Stimulated activated CD8-positive, alpha-beta memory T cell treated with anti-CD3 and anti-CD28 coated beads, Interleukin-2, amount 100 ng/mL, for 1 hour (primary cell): ENCODE measurements at places on chromosomes 6 and 20.

- DNase-seq = no peak
Measured at GRCh38 chr6:34359418-34360158, 32.9 kb downstream of the NUDT3 start.

DNA sequence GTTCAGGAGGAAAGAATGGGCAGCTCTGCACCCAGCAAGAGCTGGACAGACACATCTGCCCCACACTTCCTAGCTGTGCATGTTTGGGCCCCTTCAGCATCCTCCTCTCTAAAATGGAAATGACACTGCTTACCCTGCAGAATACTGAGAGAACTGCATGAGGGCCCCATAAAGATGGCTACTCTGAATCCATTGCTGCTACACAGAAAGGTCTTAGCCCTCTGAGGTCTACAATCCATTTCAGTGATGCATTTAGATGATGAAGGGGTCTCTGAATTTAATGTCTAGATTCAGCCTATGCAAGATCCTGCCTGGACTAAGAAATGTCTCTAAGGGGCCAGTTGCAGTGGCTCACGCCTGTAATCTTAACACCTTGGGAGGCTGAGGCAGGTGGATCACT, 11.3 kb downstream of the BMP7 start:
- no peak for DNase-seq

- DNase-seq = no peak
Measured at GRCh38 chr6:109297406-109298110, 84.7 kb downstream of the CD164 start.

GRCh38 chr6:75611702-75612375, 10.2 kb downstream of the SENP6 start:
- DNase-seq = no peak

GRCh38 chr6:121216928-121217327, 117.4 kb downstream of the TBC1D32 start:
- DNase-seq = no peak

GRCh38 chr6:46720401-46720800, 14.8 kb downstream of the PLA2G7 start:
- no peak for DNase-seq

GRCh38 chr6:88890394-88890793, 73.0 kb downstream of the RNGTT start:
- DNase-seq = no peak

GRCh38 chr6:53887316-53887715, 92.5 kb downstream of the LRRC1 start:
- no peak for DNase-seq

- no peak for DNase-seq
Measured at GRCh38 chr6:38813041-38813823, 98.1 kb downstream of the DNAH8 start.

DNA sequence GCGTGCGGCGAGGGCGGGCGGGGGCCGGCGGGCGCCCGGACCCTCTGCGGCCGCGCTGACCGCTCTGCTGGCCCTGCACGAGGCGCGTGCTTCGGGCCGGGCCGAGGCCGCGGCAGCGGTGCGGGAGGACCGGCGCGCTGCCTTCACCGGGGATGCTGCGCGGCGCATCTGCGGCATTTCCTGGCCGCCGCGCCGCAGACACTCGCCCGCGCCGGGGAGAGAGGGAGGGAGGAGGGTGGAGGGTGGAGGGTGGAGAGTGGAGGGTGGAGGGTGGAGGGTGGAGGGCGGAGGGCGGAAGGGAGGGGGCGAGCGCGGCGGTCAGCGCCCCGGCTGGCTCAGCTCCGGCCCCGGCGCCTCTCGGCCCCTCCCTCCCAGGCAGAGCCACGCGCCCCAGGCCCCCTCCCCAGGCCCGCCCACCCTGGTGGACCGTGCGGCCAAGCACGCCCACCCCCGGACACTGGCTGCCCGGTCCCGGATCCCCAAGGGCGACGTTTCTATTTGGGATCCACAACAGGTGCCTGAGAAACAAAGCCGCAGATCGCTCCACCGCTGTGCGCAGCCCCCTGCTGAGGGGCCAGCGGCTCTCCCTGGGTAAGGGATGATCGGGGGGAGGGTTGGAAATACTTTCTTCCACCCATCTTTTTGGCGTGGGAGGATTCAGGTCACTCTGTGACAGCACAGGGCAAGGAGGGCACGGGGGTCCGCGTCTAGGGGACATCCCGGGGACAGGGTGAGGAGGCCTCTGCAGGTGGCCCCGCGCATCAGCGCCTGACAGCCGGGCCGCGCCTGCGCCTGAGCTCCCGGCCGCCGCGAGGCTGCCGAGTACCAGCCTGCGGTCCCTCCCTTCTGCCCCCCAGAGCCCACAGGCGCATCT, 111.2 kb upstream of the BEND6 start:
- DNase-seq = peak; percentile 21

DNA sequence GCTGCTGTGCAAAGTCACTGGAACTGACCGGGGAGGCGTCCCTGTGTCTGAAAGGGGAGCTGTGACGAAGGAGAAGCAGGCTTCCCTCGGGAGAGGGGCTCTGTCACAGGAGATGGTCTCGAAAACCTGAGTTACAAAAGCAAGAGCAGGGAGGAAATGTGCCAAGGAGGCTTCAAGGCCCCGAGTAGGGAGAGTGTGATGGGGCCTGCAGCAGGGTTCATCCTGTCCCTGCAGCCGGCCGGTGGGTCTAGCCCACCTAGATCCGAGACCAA, 16.7 kb downstream of the DYNLT1 start:
- no peak for DNase-seq

GRCh38 chr6:40804905-40805304, 217.7 kb upstream of the LRFN2 start:
- DNase-seq = no peak

DNA sequence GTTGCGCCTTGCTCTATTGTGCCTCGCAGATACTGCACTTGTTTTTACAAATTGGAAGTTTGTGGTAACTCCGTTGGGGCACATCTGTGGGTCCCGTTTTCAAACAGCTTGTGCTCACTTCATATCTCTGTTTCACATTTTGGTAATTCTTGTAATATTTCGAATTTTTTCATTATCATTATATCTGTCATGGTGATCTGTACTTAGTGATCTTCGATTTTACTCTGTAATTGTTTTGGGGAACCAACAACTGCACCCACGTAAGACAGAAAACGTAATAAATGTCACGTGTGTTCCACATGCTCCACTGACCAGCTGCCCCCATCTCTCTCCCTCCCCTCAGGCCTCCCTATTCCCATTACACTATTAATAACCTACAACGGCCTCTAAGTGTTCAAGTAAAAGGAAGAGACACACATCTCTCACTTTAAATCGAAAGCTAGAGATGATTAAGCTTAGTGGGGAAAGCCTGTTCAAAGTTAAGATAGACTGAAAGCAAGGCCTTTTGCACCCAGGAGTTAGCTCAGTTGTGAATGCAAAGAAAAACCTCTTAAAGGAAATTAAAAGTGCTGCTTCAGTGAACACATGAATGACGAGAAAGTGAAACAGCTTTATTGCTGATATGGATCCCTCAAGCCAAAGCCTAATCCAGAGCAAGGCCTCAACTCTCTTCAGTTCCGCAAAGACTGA, 26.9 kb downstream of the TTLL2 start:
- DNase-seq = no peak

- DNase-seq = peak; percentile 43
Measured at GRCh38 chr6:53484476-53485280, 60.2 kb downstream of the GCLC start.

GRCh38 chr6:76703786-76704185, 631.3 kb upstream of the IMPG1 start:
- DNase-seq = no peak

DNA sequence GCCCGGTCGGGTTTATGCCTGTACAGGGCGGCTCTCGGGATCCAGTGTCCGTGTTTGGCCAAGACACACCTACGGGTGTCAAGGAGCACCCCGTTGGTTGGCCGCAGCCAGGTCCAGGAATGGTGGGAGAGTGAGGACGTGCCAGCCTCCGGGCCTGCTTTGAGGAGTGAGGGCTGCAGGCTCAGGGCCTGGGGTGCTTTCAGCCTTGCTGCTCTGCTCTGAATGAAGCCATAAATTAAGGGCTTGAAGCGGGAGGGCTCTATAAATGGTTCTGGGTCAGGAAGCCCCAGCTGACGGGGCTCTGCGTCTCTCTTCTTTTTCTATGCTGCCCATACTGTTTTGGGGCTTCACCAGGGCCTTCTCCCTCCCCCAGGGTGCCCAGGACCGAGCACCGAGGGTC, 15.1 kb downstream of the GATA5 start:
- DNase-seq = no peak

DNA sequence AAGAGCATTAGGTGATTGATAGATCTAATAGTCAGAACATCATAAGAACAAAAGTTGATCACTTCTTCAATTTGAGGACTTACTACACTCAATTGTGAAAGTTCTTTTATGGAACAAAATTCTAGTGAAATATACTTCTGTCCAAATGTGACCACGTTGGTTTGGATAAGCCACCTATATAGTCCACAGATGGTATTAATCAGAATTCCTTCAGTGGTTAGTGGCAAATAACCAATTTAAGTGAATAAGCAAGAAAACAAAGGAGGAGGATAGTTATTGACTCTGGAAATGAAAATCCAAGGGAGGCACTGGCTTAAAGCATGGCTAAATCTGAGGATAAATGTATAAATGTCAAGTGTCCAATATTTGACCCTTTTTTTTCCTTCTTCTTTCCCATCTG, 268.5 kb upstream of the MARCKS start:
- no peak for DNase-seq

DNA sequence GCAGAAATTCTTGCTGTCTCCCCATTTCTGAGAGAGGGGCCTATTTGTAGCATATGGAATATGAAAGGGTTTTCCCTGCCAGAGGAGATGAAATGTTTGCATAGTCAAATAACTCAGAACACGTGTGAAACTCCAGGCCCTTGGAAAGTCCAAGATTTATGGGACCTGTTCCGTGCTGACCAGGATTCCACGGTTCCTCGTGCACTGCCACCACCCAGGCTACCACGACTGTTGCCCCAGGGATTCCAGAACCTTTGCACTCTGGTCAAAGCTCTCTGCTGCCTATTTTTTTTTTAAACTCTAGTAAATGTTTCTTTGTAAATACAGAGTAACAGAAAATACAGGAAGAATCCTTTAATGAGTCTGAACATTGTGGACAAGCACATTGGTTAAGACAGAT, 35.0 kb downstream of the MYLK4 start:
- DNase-seq = no peak

DNA sequence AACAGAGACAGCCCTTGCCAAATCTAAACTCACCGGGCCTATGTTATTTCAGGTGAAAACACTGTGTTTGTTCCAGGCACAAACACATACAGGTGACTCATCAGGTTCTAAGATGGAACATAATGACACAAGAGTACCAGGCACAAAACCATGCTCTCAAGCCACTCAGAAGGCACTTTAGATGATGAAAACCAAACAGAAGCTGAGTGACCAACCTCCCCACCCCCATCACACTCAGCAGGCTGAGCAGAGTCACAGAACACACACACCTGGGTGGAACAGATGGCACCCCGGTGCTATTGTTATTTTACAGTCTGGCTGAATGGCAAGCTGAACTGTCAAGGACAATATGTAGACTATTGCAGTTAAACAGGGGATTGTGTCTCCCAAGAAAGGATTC, 20.6 kb upstream of the NKX2-2 start:
- DNase-seq = no peak

- DNase-seq = no peak
Measured at GRCh38 chr6:146028252-146028795, 538 bp upstream of the GRM1 start.

- no peak for DNase-seq
Measured at GRCh38 chr6:155738602-155739105, 283.0 kb upstream of the NOX3 start.

DNA sequence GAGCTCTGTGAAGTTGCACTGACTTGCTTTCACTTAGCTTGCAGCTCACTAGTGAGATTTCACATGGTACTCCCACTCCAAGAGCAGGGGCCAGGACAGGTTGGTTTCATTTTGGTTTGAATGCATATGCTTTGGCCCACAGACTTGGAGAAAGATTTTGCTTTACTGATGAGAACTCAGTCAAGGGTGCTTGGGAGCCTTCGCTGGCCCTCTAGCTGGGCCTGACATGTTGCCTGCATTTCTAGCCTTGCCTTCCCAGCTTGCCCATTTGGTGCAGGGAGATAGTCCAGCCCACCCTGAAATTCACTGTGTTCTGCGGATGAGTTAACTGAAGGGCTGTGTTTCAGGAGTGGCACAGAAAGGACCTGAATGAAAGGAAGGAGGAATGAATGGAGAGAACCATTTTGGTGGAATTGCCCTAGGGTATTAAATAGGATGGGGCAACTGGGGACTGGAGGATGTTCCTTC, 1.9 kb downstream of the SGK1 start:
- no peak for DNase-seq

DNA sequence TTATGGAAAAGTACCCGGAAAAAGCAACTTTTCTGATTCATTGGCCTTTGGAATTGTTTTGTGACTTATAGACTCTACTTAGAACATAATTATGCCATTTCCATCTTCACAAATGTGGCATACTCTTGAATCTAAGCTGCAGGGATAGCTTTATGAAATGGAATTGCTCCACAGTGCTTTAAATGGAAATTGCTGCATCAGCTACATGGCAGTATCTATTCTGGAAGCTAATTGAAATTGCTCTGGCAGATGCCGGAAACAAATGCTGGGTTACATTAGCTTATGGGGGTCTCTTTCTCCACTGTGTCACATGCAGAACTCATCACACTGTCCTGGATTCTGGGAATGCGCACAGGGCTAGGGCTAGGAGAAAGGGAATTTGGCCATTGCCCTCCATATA, 108.9 kb downstream of the SAMD5 start:
- DNase-seq = no peak

DNA sequence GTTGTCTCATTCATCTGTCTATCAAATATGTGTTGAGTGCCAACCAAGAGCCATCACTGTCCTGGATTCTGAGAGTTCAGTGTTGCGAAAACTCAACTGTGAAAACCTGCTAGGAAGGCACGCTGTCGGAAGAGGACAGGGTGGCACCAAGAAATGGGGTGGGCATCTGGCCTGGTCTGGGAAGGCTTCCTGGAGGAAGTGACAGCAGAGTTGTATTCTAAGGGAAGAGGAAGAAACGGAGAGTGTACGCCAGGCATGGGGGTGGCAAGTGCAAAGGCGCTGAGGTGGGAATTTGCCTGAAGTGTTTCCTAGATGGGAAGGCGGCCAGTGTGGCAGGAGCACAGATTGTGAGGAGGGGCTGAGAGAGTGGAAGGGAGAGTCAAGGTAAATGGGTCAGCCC, 91.2 kb downstream of the ANKRD60 start:
- no peak for DNase-seq

- DNase-seq = no peak
Measured at GRCh38 chr6:126388104-126388598, 48.2 kb downstream of the CENPW start.

- DNase-seq = no peak
Measured at GRCh38 chr20:13029687-13030375, 21.1 kb downstream of the SPTLC3 start.

- DNase-seq = no peak
Measured at GRCh38 chr20:49275636-49276035, 2.2 kb downstream of the ZNFX1 start.

DNA sequence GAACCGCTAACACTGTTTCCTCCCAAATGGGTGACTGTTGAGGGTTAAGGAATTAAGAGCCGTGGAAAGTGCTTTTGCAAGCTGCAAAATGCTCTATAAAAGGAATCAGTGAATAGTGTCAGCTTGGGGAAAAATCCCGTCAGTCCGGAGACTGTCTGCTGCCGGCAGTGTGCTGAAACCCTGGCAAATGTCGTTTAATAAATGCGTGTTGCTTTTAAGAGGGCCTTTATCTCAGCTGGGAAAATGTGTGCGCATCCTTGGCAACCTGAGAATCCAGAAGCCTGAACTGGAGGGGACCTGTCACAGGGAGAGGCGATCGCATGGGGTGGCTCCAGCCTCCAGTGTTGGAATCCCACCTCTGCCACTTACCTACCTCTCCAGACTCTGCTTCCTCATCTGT, 9.8 kb downstream of the SIRPA start:
- DNase-seq = no peak
